CD4-positive, alpha-beta T cell treated with Interleukin-17A for 1 hour (primary cell): ENCODE measurements at places on chromosomes 5 and 9.

DNA sequence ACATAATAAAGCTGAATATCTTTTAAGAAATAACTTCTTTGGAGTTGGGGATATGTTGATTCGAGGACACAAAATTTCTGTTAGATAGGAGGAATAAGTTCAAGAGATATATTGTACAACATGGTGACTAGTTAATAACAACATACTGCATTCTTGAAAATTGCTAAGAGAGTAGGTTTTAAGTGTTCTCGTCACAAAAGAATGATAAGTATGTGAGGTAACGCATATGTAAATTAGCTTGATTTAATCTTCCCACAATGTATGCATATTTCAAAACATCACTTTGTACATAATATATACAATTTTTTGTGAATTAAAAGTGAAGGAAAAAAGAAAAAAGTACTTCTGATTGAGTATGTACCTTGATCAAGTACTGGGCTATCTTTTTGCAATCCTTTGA, 428.0 kb upstream of the TRPC7 start:
- DNase-seq: no peak

- no peak for DNase-seq
Observed at GRCh38 chr9:16278326-16278999, 592.0 kb downstream of the BNC2 start.

DNA sequence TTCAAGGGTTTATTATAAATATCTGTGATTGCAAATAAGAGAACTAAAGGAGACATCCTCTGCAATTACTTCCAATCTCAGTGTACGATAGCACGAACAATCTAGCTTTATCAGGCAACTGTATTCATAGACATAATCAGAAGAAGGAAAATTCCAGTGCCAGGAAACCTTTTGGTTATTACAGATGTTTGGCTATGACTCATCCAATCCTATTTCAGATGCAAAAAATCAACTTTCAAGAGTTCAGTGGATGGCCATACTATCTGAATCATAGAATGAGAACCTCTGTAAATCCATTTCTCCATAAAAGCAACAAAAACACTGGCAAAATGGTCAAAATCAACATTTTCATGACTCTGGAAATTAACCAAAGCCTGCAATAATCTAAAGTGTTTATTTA, 37.9 kb downstream of the GAS1 start:
- DNase-seq: no peak

GRCh38 chr5:126044111-126044668, 379.0 kb upstream of the GRAMD2B start:
- DNase-seq: no peak

- no peak for DNase-seq
Observed at GRCh38 chr5:124825250-124825982, 79.0 kb upstream of the ZNF608 start.

DNA sequence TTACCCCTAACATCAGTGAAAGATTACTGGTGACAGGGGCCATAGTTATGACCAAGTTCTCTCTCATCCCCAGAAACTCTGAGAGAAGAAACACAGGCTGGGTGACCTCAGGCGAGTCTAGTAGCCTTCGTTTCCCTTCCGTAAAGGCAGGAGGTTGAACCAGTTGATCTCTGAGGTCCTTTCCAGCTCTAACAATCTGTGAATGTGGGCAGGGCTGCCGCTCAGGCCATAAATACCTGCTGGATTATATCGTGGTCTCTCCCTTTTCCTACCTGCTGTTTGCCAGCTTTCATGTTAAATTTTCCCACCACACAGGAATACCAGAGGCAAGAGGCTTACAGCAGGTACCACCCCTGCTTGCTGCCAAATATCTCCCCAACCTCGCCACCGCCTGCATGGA, 357.5 kb downstream of the SH3GL2 start:
- no peak for DNase-seq

GRCh38 chr5:10324518-10325370, 17.0 kb upstream of the CMBL start:
- DNase-seq: no peak

DNA sequence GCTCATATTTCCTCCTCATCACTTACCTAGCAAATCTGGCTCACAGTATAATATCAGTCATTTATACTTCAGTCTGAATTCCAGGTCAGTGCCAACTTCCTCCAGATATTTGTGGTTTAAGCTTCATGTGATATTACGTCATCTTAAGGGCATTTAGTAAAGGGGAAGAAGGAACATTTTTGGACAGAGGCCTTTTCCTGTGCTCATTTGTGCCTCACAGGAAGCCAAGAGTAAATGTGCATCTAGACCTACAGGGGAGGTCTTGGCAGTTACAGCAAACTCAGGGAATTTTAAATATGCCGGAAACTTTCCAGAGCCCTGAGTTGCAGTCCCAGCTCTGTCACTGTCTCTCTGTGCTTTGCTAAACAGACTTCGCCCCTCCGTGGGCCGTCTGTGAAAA, 12.3 kb upstream of the KCNIP1 start:
- DNase-seq: peak; percentile 5

- no peak for DNase-seq
Observed at GRCh38 chr5:80738466-80738865, 83.7 kb upstream of the DHFR start.

GRCh38 chr5:113183694-113184093, 207.1 kb downstream of the DCP2 start:
- DNase-seq: no peak

- no peak for DNase-seq
Observed at GRCh38 chr9:121743441-121744001, 92.1 kb downstream of the DAB2IP start.

- DNase-seq: peak; percentile 84
Observed at GRCh38 chr5:138654281-138654867, 79.2 kb upstream of the HSPA9 start.

GRCh38 chr5:73812962-73813588, 187.1 kb downstream of the ARHGEF28 start:
- DNase-seq: no peak

GRCh38 chr5:7493622-7494021, 97.7 kb downstream of the ADCY2 start:
- no peak for DNase-seq

DNA sequence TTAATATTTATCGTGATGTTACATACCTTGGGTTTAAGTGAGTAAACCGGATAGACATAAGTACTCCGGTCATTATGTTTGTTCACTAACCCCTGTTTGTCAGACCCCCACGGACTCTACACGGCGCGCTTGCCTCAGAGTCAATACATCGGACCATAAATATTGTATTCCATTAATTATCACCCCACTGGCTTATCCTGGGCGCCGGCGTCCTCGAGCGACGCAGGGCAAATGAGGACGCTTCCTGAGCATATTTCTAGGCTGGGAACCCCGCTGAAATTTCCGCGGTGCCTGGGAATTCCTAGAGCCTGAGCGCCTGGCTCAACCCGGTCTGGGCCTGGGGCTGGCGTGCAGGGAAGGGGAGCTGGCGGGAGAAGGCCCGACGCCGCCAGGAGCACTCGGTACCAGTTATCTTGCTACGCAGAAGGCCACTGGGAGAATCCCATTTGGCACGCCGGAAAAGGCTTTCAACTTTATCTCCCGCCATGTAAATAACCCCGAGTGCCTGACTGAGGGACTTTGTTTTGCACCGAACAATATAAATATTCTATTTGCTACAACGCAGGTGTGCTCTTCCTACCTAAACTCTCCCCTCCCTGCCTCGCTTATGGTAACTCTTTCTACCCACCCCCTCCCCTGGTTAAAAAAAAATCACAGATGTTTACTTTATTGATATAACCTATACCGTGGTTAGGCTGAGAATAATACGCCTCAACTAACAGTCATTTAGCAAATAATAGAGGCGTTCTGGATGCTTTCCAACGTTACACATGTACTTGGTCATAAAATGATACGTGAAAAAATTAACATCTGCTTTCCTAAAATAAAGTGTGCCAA, 19.4 kb downstream of the NR2F1 start:
- DNase-seq: no peak

DNA sequence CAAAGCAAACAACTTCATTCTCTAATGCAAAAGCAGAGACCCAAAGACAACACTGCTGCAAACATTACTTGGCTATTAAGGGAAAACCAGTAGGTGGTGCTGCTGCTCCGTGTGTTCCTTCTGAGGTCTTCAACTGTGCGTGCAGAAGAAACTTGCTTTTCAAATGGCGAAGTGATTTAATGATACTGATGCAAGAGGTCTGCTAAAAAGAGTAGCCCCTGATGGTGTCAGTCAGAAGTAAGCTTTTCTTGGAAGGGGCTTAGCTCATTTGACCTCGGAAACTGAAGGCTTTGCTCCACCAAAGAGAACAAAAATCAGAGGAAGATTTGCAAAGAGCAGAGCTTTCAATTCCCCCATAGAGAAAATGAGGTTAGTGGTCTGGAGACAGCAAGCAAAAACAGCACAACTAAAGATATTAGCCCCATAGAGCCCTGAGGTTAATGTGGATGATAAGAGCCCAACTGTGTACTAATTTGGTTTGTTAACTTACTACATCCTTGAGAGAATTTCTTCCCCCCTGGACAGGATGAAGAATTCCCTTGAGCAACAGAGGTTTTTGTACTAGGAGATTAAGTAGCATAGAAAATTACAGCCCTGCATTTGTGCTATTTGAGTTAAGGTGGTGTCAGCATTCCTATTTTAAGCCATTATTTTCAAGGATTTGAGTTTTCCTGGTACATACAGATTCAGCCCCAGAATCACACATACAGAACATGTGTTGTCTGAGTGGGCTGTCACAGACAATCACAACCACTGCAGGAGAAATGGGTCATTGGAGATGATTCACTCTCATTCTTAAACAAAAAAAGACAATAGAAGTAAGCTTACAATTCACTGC, 153.2 kb upstream of the C9orf72 start:
- DNase-seq: peak; percentile 25

DNA sequence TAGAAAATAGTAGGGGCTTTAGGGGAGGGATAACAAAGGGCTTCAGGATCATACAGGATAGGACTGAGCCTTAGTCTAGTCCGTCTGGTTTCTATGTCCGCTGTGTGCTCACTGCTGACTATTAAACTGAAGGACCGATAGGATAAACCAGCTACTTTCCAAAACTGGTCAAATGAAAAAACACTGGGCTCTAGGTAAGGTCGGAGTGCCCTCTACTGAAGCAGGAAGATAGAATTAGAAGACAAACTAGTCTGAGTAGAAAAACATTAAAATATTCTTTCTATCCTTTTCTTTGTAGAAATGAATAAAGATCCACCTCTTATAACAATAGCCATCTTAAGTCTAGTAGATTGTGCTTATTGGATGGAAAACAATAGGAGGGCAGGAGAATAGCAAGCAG, 133.6 kb downstream of the CEMIP2 start:
- DNase-seq: no peak

GRCh38 chr5:137075163-137075970, 423.8 kb downstream of the SPOCK1 start:
- no peak for DNase-seq

- DNase-seq: no peak
Observed at GRCh38 chr5:55625913-55626312, 86.2 kb downstream of the SLC38A9 start.

DNA sequence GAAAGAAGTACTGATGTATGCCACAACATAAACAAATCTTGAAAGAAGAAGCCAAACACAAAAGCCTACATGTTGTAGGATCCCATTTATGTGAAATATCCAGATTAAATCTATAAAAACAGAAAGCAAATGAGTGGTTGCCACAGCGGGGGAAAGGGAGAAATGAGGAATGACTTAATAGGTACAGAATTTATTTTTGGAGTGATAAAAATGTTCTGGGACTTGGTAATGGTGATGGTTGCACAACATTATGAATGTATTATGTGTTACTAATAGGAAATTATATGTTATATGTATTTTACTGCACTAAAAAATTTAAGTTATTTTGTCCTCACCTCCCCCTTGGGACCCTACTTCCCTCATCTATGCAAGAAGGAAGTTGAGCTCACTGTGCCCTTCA, 16.4 kb upstream of the TTC1 start:
- no peak for DNase-seq

DNA sequence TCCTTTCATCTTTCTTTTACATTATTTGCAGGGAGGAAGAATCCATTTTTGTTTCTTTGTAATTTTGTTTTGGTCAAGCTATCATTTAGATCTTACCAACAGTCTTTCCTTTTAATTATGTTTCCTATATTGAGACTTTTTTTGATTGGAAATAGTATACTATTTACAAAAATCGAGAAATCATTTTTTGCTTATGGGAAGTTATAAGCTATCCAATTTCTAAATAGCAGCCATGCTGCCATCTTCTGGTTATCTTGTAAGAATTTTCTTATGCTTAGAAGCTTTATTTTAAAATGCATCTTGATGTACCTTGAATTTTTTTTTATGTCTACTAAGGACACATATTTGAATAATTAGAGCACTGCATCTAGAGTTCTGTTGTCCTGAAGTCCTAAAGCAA, 821.2 kb downstream of the PTPRD start:
- DNase-seq: no peak

DNA sequence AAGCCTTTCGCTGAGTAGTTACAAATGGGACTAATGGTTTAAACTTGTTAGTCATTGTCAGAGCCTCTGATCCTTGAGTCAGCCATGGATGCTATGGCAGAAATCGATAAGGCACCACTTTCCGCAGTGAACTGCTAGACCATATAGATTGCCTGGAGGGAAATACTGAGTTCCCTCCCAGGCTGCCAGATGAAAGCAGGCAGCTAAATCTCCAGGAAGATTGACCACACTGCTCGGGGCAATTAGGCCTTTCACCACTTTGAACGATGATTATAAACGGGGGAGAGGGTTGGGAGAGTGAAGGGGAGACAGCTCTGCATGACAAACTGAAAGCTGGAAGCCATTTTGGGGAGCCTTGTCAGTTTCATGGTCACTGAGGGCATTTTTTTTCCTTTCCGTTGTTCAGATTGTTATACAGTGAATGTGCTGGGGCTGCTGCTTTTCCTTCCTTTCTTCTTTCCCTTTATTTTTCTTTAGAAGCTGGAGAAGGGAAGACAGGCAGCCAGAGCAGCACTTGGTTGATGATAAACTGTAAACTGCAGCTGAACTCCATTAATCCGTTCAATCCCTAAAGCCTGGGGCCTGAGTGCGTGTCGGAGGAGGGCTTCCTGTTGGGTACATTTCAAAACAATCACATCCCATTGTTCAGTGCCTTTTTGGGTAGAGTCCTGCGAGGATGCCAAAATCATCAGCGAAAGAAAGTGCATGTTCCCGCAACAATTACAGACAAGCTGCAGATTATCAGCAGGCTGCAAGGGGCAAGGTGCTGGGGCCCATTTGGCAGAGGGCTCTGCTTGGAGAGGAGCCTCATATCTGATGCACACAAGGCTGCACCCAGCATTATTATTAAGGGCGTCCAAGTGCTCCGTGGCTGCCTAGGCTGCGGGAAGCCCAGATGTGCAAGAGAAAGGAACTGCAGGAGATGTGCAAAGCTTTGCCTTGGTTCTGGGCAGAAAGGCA, 308.4 kb downstream of the PSAT1 start:
- DNase-seq: no peak

DNA sequence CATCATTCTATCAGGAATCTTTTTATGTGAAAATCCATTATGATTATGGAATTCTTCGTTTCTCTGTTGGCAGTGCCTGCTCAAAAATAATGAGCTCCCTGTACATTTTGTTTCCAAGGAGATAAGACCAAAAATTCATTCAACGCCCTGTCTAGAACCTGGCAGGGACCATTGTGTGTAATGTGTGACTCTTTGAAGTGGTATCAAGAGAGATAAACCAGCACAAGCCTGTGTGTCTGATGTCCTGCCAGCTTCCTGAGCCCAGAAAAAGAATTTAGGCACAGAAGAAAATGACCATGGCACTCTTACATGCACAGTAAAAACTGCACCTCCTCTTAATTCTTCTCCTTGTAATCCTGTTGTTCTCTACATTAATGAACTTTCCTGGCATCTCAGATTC, 177.4 kb downstream of the SAXO1 start:
- DNase-seq: no peak

GRCh38 chr9:111016426-111017045, 21.7 kb downstream of the LPAR1 start:
- no peak for DNase-seq
